Stimulated activated CD4-positive, alpha-beta T cell treated with anti-CD3 and anti-CD28 coated beads, Interleukin-4, amount 100 ng/mL, for 4 hours (primary cell): ENCODE measurements at places on chromosomes 7 and 10.

DNA sequence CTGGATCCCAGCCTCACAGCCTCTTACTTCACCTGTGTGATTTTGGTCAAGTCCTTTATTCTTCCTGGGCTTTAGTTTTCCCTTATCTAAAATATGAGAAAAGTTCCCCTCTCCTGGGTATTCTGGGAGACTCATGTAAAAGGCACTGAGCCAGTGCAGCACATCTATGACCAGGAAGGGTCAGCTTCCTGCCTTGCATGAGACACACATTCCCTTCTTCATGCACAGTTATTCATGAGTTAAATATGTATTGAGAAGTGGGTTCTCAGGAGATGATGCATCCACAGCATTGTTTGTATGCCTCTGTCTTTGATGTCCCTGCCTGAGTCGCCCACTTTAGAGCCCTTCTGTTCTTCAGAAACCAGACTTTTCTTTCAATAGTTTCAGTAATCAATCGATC, 33.3 kb downstream of the EGFR start:
- DNase-seq = no peak

GRCh38 chr10:48614481-48615390, 9.9 kb upstream of the ARHGAP22 start:
- no peak for DNase-seq

- peak; percentile 70 for DNase-seq
These were observed 1.1 kb upstream of the GPER1 start for GRCh38 chr7:1086588-1087464.

- no peak for DNase-seq
These were observed 819 bp downstream of the HYCC1 start for GRCh38 chr7:23012908-23013714.

- DNase-seq = no peak
These were observed 20.3 kb upstream of the HGF start for GRCh38 chr7:81790120-81790500.

- no peak for DNase-seq
These were observed 9.0 kb upstream of the DLX6 start for GRCh38 chr7:96996111-96996957.

DNA sequence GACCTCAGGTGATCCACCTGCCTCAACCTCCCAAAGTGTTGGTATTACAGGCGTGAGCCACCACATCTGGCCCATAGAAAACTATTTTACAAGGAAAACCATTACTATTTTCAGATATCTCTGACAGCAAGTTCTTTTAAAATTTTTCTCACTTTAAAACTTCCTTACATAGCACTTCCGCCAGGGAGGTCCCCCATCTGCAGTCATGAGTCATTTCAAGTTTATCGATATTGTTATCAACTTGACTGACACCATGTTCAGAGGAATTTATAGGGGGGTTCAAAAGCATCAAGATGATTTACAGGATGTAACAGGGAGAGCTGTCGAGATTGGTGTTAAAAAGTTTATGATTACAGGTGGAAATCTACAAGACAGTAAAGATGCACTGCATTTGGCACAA, 88.8 kb downstream of the NRBF2 start:
- DNase-seq = no peak

DNA sequence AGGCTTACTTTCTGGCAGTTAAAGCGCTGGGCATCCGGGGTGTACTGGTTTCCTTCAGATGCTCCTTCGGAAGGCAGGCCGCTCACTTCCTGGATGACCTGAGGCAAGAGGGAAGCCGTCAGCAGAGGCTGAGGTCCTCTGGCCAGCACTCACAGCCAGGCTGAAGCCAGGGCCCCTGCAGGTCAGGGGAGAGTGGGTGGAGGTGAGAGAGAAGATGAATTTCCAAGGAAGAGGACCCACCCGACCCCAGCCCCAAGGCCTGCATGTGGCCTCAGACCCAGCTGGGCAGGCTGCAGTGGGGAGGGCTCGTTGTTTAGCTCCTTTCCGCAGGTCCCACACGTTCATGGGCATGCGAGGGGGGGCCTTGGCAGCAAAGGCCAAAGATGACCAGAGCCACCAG, 71.3 kb downstream of the VWA2 start:
- no peak for DNase-seq

DNA sequence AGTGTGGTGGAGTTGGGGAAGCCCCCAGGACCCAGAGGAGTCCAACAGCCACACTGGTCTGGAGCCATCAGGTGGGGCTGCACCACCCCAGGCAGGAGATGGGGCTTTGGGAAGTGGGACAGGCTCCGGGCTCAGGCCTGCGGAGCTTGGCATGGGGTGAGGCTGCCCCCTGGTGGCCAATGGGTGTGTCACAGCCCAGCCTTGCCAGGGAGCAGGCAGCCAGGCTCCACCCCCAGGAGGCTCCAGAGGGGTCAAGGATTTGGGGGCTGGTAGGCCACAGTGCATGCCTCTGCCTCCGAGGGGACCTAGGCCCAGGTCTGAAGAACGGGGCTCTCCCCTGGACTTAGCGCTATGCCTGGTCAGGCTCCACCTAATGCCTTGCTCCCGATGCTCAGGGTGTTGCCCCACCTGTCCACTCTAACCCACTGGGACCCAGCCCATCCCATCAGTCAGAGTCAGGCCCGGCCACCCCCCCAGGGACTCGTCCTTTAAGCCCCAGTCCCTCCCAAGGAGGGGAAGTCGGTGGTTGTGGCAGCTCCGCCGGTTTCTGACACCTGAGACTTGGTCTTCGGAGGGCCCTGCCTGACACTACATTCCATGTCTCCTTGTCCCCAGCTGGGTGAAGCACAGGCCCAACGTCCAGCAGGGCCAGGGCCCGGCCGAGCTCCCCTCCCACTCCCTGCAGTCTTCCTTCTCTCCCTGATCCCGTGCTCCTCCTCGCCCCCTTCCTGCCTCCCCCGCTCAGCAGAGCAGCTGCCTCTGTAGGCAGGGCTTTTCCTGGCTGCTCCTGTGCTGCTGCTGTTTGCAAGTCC, 11.3 kb upstream of the SAMD8 start:
- peak; percentile 84 for DNase-seq

DNA sequence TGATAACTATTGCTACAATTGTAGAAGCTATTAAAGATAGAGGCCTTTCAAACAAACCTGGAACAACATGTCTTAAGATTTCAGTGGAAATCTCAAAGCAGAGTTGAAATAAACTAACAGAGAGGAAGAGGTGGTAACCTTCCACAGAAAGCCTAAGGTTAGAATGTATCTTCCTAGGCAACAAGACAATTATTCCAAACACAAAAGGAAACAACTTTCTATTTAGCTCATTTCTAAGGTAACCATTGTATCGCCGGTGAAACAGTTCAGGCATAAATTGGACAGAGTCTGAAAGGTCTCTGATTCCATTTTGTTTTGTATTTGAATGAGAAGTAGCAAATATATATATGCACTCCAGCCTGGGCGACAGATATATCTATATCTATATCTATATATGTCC, 30.7 kb upstream of the HYCC1 start:
- DNase-seq = no peak

GRCh38 chr10:17880601-17881000, 71.1 kb upstream of the SLC39A12 start:
- DNase-seq = no peak

DNA sequence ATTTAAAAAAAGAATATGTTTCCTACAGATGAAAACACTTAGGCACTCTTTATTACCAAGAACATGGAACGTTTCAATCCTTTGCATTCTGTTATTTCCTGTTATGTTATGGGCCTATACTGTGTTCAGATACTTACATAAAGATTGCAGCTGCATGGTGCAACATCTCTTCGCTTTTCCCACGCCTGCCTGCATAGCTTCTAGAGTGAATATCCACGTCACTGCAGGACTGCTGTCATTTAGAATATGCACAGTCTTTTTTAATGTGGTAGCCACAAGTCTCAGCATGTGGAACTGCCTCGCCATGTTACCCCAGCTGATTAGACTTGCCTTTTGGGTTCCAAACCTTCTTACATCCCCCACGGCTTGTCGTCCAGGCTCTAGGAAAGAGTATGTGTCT, 69.6 kb upstream of the GATA3 start:
- no peak for DNase-seq

DNA sequence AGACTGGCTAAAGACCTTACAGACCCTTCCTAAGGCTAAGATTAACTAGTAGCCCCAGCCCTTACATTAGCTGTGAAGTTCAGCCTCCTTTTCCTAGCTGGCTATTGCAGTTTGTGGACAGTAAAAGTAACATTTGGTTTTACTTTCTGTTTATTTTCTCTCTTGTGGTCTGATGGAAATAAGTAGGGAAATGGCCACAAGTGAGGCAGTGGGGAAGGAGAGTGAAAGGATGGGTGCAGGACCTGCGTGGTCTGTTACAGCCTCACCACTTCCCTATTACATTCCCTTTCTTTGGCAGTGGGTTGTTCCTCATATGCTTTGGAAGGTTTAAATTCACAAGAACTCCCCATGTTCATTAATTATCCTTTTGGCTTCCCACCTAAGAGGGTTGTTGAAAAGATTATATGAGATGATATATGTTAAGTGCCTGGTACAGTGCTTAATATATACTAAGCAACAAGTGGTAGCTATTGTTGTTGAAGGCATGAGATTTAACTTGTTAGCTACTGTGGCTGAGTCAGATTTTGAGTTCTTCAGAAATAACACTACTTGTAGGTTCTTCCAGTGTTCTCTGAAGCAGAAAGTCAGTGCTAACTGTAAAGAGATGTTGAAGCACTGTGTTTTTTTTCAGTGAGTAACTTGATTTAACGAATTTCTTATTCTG, 181.7 kb downstream of the ST7 start:
- DNase-seq = no peak

DNA sequence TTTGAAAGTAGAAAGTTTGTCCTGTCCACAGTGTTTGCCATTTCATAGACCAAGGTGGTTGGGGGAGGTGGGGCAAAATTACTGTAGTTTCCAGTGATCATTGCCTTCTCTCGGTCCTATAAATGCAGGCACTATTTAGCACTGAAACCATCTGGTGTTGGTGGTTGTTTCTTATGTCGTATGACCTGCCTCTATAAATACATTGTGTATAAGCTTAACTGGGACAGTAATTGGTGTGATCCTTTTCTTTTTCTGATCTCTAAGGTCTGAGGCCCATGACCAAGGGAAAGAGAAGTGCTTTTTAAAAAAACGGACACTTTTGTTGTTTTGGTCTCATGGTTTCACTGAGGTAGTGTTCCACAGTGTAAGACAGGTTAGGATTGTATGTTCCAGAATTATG, 63.1 kb downstream of the AUTS2 start:
- no peak for DNase-seq

DNA sequence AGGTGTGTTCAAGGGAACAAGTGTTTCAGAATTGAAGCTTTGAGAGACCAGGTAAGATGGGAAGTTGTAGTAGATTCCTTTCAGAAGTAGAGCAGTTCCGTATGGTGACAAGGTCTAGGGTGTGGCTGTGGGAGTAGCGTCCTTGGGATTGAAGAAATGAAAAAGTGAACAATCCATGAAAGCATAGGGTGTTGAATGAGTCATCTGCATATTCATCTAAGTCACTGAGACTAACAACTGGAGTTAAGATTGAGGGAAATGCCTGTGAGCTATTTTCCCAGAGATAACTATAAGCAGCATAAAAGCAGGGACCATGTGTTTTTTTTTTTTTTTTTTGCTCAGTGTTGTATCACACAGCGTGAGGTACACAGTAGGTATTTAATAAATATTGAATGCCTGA, 134.8 kb downstream of the PHTF2 start:
- DNase-seq = no peak

DNA sequence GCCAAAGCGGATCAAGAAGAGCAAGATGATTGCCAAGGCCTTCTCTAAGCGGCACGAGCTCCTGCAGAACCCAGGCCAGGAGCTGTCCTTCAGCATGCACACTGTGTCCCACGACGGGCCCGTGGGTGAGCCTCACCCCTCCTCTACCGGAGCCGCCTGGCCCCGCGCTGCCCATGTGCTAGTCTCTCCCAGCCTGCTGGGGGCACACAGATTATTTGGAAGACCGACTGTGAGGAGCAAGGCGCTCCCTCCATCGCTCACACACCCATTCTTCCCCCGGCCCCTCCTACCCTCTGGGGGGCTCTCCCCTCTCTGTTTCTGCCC, 13.9 kb upstream of the AHCYL2 start:
- DNase-seq = no peak

- DNase-seq = no peak
These were observed 13.8 kb downstream of the MXI1 start for GRCh38 chr10:110221044-110221720.

DNA sequence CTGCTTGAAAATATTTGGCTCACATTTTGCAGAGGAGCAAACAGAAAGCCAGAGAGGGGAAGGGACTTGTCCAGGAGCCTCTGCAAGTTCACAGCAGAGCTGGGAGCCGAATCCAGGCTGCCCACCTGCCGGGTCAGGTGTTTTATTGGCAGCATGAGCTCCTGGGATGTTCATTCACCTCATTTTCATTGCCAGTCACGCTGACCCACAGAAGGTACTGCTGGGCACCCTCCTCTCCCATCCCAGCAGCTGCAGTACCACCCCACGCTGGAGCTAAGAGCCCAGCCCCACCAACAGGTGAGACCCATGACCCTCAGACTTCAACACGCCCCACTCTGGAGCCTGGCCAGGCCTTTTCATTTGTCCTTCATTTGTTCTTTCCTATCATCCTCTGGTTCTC, 102.7 kb downstream of the GRID1 start:
- DNase-seq = no peak

DNA sequence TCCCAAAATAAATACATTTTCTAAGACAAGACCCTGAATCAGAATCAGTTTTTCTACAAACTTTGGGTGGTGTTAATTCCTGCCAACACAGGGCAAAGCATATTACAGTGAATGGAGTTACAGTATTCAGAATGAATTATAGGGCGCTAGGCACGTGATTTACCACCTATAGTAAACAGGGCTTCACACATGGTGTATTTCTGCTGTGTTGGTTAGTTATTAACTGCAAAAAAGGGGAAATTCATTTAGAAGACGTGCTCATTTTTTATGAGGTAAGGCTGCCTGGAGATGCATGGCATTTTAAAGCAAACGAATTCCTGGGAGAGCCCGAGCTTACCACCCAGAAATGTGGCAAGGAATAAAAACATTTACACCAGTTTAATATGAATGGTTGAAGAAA, 393.8 kb downstream of the LRMDA start:
- DNase-seq = no peak

DNA sequence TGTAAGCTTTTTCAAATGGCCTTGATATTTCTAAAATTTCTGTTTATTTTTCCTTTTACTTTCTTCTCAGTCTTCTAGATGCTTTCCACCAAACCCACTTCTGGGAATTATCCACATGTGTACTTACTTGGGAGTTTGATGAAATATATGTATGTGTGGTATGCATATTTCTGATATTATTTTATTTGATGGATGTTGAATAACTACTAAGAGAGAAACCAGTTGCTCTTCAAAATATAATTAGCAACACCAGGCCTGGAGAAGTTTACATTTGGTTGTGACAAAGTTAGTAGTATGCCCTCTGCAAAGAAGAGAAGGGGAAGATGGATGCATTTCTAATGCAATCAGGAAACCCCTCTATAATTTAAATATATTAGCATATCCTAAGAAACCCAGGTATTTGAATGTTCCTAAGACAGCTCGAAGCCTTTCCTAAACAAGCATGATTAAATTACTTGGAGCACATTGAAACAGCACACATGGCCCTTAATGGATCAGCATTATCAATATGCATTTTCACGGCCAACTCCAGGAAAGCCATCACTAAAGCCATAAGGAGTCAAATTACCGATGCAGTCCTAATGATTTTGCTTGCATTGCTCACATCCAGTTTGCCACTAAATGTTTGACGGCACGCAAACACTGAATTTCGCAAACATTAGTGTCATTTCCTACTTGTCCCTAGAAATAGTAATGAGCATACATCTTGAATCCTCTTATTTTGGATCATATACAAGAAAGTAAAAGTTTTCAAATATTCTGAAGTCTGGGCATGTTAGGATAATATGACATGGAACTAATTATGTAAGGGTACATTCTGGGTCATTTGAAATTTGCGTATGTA, 393.8 kb downstream of the EXOC4 start:
- DNase-seq = no peak

GRCh38 chr10:69068549-69068948, 19.4 kb upstream of the SRGN start:
- DNase-seq = no peak
